Stimulated activated CD4-positive, alpha-beta T cell treated with anti-CD3 and anti-CD28 coated beads, Interleukin-15, amount 100 ng/mL, for 1 hour (primary cell): ENCODE measurements at places on chromosomes 1 and 21.

DNA sequence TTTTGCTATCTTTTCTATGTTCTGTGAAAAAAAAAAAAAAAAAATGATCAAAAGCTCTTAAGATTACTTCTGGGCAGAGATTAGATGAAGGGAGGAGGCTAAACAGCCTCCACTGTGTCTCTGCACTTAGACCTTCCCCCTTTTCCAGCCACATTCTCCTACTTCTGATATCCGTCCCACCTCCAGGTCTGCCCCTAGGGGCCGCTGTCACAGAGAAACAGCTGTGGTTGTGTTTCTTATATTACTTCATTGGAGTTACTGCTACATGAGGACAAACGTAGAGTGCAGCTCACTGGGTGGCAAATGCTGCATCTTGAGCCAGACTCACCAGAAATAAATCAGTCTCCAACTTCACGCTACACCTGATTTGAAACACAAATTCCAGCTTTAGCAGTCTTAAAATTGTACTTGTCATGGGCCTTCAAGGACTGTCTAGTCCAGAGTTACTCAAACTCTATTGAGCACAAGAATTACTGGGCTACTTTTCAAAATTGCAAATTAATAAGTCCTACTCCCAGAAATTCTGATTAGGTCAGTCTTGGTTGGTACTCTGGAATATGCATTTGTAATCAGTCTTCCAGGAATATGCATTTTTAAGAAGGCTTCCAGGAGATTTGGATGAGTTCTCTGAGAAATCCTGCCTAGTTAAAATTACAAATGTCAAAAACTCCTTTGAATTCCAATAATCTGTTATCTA is 125.2 kb upstream of the PTBP2 start:
- no peak for DNase-seq

DNA sequence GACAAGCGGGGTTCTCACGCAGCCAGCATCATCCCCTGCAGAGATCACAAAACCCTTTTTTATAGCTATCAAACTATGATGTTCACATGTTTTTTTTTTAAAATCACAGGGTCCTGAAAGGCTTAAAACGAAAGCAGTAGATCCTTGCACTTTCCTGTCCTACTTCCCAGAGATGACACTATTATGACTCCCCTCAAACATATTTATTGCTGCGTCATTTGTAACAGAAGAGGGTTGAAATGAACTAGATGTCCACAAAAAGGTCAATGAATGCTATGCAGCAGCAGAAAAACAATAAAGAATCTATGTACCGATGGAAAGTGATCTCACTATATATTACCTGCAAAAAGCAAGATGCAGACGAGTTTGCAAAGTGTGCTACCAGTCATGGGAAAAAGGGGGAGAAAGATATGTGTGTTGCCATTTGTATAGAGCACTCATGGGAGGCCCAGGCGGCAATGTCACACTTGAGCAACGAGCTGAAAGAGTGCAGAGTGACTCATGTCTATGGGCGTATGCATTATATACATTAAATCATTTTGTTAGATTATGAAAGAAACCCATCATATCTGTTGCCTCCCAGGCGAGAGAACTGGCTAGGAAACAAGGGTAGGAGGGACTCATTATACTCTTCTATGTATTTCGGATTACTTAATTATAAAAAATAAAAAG is 68.9 kb upstream of the PARP1 start:
- no peak for DNase-seq

DNA sequence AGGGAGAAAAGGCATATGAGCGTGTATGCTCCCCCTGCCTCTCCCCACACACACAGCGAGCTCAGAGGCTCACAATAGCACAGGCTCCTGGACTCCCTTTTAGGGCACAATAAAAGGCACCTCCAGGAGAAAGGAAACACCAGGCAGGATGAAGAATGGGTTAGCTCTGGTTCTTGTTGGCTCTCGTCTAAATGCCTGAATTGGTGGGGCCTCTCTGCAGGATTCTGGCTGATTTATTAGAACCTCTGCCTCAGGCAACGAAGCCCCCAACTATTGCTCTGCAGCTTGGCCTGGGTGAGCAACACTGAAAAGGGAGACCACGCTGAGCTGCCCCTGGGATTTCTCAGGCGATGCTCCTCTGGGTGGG is 590.9 kb upstream of the PLXNA2 start:
- no peak for DNase-seq

GRCh38 chr1:202923533-202923932 is 3.5 kb downstream of the KLHL12 start:
- no peak for DNase-seq

DNA sequence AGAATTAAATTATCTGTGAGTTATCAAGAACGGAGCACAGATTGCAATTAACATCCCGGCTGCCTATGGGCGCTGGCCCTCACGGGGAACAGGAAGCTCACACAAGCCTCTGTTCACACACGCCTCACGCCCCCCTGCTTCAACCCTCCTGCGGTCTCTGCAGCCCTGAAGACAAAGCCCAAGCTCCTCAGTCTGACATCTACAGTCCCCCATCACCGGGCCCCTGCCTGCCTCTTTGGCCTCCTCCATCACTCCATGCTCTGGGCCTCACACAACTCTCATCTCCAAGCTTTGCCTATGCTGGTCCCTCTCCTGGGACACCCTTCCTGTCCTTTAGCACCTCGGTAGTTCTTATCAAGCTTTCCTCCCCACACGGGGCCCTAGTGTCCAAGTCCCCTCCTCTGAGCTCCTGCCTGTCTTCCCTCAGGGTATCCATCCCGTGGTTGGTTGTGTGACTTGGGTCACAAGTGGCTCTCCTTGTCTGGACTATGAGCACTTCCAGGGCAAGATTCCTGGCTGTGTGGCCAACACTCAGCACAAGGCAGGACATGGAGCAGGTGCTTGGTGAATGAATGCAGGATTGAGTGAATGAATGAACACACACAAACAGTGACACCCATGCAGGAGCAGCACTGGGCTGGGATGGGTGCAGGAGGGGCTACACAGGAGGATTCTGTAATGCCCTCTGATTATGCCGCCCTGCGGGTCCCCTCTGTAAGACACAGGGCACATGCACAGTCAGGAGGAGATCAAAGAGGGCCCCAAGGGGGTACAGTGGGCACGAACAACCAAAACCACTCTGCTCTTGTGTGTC is 116.1 kb downstream of the DMRTB1 start:
- no peak for DNase-seq

DNA sequence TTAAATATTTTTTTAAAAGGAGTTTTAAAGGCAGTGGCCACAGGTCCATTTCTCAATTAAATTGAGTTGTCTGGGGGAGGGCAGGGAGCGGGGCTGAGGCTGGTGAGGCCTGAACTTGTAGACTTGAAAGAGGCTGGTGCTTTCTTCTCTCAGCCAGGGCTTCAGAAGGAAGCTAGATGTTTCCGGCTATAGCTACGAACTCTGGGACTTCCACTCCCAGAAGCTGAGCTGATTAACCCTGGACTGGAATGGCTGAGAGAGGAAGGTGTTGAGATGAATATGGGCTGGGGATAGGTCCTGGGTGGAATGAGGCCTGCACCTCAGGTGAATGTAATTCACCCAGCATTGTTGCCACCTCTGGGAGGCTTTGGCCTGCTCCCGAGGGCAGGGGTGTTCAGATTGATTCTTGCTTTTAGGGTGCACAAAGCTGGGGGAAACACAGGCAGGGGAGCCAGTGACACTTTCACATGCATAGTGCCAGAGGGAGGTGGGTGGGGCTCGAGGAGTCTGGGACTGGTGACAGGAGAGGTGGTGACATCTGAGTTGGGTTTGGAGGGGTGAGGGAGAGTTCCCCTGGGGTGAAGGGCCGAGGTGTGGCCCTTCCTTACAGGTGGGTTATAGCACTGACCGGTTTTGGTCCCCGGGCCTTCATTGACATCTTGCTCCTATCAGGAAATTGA is 18.2 kb downstream of the LDLRAP1 start:
- no peak for DNase-seq

DNA sequence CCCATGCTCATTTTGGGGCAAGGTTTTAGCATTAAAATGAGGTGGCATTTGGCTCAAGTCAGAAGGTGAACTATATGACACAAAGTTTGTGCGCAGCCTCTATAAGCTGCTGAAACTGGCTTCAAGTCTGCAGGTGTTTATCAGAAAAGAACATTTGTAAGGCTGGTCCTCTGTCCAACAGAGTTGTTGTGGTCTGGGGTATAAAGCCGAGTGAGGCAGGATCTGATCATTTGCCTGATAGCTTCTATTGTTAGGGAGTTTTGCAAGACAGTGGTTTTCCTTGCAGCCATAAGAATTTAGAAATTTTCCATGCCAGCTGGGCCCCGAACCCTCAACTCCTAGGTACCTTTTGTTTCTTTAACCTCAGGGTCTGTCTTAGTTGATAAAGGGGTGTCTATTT is 130.8 kb downstream of the PGBD5 start:
- no peak for DNase-seq

- no peak for DNase-seq
These were observed 109.5 kb upstream of the GRIK3 start for GRCh38 chr1:37143800-37144199.

GRCh38 chr1:219405531-219406331 is 207.2 kb downstream of the ZC3H11B start:
- no peak for DNase-seq

GRCh38 chr1:243667133-243667532 is 182.9 kb downstream of the AKT3 start:
- DNase-seq, result no peak

DNA sequence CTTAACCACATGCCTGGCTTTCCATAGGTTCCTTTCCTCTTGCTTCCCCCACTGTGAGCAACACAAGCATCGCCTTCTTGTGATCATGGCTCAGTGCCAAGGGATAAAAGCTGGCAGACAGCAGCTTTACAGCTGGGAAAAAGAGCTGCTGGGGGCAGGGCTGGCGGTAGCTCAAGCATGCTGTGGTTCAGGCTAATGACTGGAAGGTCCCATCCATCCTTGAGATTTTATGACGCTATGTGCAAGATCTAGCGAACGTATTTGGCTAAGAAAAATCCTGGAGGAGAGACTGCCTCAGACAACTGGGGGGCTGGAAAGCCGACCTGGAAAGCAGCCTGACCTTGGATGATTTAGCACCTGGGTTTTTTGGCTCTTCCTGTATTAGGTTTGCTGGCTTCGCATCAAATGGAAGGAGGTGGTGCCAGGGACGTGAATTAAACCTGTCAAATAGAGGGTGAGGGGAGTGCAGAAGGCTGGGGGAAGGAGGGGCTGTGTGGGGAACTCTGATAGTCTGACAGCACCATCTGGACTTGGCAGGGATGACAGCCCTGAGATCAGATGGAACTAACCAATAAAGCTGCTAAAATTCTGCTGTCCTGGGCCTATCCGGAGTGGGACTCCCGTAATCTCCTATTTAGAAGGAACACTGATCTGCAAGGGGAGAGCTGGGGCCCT is 34.8 kb downstream of the ZMYND12 start:
- DNase-seq, result no peak

DNA sequence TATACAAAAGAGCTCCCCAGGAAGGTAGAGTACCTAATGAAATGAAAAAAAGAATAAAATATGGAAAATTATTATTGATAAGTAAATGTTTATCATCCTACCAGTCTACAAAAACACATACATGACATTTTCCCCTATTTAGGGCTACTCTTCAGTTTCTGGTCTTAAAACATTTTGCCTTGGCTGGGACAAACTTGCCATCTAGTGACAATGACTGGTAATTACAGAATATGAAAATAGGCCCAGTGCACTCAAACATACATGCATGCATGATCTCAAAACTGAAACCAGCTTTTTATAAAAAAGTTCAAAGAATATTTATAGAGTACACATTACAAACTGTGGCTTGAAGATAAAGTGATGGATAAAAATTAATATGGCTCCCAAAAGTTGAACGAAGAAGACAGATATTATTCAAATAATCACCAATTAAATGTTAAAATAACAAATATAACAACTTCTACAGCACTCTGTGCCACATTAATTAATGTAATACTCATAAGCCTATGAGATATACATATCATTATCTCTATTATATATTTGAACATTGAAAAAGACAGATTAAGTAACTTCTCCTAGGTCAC is 10.5 kb upstream of the RNPC3 start:
- no peak for DNase-seq

- DNase-seq, result no peak
These were observed 102.6 kb downstream of the APP start for GRCh38 chr21:26067836-26068594.

DNA sequence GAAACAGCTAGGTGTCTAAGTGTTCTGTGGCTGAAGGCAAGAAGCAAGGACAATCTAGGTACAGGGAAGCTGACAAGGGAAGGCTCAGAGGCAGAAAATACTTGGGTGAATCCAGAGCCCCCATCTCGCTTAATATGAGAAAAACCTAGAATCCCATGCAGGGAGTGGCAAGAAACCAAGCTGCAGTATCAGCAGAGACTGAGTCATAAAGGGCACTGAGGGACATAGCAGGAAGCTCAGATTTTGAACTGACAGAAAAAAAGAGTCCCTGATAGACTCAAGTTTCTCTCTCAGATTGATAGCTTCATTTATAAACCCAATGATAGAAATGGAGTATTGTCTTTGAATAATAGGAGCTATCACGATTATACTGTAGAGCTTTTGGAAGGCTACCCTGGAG is 77.3 kb upstream of the KCNJ15 start:
- no peak for DNase-seq

DNA sequence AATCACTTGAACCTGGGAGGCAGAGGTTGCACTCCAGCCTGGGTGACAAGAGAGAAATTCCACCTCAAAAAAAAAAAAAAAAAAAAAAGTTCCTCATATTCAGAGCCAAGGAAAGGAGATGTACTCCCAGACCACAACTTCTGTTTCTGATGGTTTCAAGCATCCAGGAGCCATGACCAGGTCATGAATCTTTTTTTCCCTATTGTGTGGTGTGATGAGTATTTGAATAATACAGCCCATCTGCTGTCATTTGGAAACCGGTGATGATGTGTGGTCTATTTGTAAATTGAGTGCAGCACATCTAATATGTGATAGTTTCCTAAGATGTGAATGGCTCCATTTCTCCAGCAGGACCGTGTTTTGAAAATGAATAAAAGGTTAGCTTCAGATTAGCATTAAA is 18.6 kb downstream of the PIK3CD start:
- DNase-seq, result no peak

GRCh38 chr1:11337580-11338073 is 64.6 kb downstream of the UBIAD1 start:
- DNase-seq, result peak; percentile 63

DNA sequence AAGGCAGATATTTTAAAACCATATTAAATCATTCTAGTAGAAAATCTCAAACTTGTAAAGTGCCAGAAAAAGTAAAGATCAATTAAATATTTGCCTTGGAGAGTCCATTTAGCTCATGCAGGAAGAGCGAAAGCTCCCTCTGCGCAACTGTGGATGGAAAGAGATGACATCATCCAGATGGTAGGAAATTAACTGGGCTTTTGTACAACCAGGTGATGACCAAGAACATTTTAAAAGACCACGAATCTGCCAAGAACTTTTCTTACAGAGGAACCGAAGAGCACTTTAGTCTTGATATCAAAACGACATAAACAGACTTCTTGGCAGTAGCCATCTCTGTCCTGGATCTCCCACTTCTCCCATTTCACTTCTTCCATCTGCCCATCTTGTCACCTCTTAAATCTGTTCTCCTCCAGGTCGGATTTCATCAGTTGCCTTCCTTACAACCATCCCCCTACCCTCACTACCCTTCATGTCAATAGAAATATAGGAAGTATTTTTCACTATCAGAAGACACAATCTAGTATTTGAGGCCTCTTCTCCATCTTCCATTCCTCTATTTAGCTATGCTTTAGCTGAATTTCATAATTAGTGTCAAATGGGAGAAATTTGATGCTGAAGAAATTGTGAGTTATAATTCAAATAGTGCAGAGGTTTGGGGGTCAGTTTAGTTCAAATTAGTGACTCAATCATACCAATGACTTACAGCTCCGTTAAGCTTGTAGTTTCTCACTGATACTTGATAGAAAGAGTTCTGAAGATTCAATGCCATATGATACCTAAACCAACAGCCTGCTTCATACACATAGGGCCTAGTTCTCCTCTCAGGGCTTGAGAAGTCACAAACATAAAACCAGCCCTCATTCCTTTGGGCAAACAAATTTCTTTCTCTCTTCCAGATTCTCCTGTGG is 22.0 kb upstream of the DNASE2B start:
- DNase-seq, result no peak
